Stimulated activated CD4-positive, alpha-beta T cell treated with anti-CD3 and anti-CD28 coated beads, Interleukin-2, amount 100 ng/mL, for 24 hours (primary cell): ENCODE measurements at places on chromosomes 13 and 19.

GRCh38 chr19:37972803-37973202, 65.8 kb downstream of the SIPA1L3 start:
- DNase-seq = no peak

DNA sequence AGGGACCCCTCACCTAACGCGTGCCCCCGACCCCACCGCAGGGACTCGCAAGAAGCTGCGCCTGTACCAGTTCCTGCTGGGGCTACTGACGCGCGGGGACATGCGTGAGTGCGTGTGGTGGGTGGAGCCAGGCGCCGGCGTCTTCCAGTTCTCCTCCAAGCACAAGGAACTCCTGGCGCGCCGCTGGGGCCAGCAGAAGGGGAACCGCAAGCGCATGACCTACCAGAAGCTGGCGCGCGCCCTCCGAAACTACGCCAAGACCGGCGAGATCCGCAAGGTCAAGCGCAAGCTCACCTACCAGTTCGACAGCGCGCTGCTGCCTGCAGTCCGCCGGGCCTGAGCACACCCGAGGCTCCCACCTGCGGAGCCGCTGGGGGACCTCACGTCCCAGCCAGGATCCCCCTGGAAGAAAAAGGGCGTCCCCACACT, 4.7 kb upstream of the MYBPC2 start:
- peak; percentile 51 for DNase-seq

DNA sequence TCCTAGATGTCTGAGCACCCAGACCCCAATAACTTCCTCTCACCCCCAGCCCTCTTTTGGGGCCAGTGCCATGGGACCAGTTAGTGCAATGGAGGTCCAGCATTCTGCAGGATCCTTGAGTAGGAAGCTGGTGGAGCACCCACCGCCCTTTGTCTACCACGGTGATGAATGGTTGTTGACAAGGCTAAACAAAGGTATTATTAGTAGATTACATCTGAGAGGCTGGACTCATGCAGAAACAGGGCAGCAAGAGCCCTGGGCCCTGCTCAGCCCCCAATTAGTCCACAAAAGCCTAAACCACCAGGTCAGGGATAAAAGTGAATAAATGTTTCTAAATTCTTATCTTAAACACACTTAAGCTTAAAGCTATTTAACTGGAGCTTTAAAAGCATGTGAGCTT, 196.5 kb upstream of the TSHZ3 start:
- no peak for DNase-seq

- DNase-seq = no peak
Measured at GRCh38 chr13:24080134-24080533, 80.4 kb upstream of the SPATA13 start.

DNA sequence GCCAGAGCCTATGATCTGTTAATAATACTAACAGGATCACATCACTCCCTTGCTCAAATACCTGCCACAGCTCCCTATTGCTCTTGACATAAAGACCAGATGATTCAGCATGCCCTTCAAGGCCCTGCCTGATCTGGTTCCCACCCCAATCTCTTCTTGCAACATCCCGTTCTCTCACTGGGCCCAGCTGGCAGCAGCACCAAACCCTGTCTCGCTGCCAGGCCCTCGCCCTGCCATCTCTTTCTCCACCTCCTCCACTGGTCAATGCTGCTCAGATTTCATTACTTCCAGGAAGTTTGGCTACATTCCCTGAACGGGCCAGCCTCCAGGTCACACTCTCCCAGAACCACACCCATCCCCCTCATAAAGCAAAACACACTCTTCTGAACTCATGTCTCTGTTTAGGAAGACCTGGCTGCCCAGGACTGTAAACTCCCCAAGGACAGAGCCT, 8.6 kb upstream of the BCAT2 start:
- no peak for DNase-seq

DNA sequence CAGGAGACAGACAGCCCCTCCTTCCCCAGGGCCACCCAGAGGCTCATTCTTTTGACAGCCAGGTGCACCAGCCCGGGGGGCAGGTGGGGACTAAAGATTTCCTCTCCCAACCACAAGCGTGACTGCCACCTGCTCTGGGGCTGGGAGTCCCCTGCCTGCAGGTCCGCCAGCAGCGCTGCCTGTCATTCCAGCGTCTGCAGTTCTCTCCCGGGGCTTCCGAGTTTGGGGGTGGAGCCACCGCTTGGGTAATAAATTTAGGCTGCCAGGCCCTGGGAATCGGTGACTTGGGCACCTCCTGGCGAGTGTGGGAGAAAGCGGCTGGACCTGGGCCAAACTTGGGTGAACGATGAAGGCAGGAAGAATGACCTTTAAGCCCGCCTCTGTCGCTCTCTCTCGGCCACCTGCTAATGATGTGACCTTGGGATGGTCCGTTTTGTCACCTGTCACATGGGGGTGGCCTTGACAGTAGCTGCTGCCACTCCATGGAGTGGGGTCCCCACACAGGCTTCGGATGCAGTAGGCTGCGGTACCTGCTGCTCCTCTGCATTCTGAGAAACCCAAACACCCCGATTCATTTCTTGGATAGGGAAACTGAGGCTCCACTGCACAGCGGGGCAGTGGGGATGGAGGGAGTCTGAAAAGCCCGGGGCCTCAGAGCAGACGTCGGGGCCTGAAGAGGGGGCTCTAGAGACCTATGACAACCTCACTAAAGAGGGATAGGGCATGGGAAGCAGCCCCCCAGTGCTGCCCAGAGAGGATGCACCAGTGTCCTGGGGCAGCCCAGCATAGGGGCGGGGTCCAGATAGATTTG, 12.8 kb downstream of the FUT6 start:
- DNase-seq = no peak
